ENCODE measurements at places on chromosomes 11 and 22.

DNA sequence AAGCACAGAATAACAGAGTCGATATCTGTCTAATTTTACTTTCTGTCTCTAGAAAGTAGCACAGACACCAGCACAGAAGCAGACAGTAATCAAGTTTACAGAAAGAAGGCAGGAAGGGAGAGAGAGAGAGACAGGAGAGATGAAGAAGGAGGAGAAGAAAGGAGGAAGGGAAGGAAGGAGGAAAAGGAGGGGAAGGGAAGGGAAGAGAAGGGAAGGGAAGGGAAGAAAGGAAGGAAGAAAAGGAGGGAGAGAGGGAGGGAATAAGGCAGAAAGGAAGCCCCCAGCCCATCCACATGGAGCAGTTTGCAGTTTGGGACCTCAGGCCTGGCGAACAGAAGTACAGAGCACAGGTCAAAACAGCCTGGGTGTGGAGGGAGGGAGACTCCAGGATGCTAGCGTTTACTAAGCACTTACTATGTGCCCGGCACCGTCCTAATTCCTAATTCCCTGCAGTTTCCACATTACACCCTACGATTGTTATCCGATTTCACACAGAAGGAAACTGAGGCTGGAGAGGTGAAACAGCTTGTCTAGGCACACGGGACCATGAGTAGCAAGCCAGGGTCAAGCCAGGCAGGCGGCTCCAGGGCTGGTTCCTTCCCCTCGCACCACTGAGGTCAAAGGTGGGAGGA, 46.0 kb upstream of the WNT7B start:
- no peak for DNase-seq

GRCh38 chr22:34913826-34914225, 152.1 kb upstream of the ISX start:
- no peak for DNase-seq

DNA sequence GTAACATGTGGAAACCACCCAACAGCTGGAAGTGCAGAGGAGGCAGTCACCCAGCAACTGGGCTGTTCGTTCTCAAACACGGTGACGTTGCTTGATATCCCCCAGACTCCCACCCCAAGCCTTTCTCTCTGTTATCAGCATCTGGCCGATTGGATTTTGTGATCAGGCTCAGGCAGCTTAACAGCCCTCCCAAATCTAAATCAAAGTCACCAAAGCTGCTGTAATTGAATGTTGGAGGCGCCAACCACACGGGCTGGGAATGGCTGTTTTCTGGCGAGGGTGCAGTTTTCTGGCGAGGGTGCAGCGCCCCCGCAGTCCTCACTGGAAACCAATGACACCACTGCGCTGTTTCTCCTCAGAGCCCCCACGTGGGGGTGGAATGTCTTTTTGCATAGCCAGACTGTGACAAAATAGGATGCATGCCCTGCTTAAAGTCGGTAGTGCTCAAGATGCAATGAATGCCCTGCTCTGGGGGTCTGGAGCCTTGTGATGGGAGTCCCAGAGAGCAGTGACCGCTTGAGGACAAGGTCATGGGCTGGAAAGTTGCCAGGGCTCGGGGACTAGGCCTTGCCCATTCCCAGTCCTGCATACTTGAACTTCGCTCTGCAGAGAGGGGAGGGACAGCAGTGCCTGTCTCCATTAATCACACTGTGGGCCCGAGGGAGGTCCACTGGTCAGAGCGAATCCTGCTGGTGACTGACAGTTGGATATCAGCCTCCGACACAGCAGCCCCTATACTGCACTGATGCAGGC, 105.3 kb downstream of the MORC2 start:
- no peak for DNase-seq

DNA sequence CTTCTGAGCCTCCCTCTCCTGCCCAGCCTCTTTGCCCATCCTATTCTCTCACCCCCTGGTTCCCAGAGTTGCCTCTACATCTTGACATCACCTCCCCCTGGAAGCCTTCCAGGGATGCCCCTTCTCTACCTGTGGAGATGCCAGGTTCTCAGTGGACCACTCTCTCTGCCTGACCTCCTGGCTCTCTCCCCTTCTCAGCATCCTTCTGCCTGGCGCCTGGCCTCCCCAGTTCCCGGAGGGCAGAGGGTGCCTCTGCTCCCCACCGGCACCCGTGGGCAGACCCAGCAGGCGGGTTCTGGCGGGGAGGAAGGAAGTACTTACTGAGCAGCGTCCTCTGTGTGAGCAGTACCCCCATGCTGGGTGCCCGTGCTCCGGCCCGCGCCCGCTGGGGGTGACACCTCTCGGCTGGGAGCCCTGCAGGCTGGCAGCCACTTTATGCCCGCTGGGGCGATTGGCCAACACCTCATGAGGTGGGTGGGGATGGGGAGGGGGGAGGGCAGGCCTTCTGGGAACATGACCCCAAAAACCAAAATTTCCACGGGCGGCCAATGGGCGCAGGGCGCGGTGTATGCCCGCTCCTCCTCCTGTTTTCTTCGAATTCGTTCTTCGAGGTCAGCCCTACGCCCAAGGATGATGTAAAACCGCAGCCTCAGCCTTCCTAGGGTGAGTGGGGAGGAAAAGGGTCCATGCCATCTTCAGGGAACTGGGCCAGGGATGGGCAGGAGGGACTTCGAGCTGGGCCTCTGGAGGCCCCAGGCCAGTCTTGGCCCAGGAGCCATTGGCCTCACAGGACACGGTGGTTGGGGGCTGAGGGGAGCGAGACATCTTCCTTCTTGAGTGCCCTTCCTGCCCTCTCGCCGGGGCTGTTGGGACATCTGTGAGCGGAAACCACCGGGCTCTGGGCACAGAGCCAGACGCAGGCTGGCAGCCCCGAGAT, at the start of gene OSM:
Gene OSM (minus strand): TSS at position 407 of the 937 bp plus-strand sequence. CDS start 52 bp downstream, at position 355.
- DNase-seq: no peak

DNA sequence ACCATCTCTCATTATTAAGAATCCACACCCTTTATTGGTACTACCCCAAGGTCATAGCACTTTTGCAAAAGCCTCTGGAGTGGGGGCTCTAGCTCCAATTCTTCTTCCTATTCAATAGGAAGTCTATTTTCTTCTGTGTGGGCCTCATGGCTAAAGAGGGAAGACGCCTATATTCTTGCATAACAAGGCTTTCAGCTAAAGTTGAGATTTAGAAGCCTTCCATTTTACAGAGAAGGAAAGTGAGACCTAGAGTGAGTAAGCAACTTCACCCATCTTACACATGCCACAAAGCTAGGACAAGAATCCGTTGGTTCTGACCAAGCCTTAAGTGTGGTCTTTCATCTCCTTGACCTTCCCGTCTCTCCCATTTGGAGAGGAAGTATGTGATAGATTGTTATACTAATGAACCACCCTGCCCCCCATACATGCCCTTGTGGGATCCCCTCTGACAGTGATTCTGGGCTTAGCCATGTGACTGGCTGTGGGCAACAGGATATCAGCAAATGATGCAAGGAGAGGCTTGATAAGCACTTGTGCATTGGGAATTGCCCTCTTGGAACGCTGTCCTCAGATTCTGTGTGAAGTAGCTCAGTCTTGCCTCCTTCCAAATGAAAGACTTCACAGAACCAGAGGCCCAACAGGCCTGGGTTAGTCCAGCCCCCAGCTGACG, 12.3 kb downstream of the BACE1 start:
- DNase-seq: no peak

DNA sequence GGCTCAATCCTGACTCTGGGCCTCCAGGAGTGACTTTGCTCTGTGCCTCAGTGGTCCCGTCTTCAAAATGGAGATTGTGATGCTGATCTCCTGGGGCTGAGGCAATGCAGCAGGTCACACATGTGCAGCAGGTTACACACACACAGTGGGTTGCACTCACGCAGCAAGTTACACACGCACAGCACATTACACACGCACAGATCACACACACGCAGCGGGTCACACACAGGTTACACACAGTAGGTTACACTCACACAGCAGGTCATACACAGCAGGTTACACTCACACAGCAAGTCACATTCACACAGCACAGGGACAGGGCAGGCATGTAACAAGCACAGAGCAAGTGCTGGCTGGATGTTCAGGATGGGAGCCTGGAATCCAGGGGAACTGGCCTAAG, 11.3 kb downstream of the C11orf24 start:
- no peak for DNase-seq

DNA sequence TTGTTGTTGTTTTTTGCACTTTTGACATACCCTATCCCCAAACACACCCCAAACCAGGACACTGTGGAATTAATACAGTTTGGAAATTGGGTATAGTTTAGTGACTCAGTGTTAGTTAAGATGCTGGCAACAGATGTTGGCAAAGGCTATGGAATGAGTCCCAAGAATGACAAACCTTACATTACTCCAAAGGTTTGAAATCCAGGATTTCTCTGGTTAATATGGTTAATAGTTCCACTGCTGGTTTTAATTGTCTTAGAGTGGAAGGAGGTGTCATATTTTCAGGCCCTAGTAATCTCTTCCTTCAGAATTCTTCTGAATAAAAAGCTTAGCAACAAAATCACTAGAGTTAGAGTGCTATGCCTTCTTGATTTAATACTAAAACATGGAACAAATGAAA, 775 bp downstream of the LPXN start:
- no peak for DNase-seq

DNA sequence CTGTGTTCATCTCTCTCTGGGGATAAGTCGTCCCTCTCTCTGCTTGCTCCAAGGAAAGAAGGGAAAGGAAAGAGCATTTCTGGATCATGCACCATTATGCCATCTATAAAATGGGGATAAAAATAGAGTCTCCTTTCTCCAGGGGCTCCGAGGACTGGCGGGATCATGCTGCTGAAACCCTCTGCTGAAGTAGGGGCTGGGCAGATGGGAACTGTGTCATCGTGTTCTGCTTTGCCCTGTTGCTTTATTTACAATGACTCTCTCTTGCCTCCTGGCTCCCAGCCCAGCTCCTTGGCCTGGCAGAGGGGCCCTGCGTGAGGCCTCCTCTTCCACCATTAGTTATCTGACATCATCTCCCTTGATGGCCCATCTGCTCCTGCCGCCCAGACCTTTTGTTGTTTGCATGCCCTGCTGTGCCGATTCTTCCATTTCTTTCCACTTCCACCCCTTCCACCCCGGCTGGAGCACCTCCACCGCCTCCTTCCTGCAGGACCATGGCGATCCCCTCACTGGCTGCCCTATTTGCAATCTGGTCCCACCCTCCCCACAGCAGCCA, 200.9 kb downstream of the MYO18B start:
- DNase-seq: peak; percentile 74
